ENCODE measurements at places on chromosomes 2 and 18. TPM values are rescaled to one million over a fixed set of nuclear protein-coding genes. Genes with fewer than 3 reads are reported as not detected.

Gene GBX2
- not detected for total RNA-seq

Gene TDRD15
- total RNA-seq: not detected

Gene UNC50
- 25.5 TPM for total RNA-seq

- no peak for DNase-seq
Measured at GRCh38 chr18:37714691-37715090, 149.1 kb upstream of the CELF4 start.

Gene FZD7
- 2.4 TPM for total RNA-seq

GRCh38 chr2:72949642-72950041 is 32.3 kb downstream of the EMX1 start:
- DNase-seq: no peak

- DNase-seq: no peak
Measured at GRCh38 chr18:62280058-62280457, 45.1 kb upstream of the TNFRSF11A start.

DNA sequence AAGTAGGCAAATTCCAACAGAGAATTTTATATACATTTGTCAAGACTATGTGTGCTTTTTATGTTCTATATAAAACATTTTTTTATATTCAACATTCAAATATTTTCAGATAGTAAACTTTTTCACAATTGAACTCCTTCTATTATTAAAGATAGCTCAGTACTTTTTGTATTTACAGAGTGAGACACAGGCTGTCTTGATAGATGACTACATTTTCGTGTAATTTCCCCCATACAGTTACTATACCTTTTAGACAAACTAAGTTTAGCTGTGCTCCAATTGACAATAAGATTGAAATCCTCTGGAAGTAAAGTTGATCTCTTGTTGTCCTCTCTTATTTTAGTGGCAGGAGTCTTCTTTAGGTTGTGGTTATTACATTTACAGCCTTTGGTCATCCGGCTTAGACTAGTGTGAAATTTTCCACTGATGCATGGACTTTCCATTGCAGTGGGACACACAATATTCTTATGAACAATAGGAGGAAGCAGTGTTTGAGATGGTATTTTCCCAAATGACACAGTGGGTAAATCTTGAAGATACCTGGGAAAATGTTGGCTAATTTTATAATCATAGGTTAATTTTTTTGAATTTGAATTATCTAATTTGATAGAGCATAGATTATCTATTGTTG is 21.0 kb downstream of the ZSWIM2 start:
- no peak for DNase-seq

DNA sequence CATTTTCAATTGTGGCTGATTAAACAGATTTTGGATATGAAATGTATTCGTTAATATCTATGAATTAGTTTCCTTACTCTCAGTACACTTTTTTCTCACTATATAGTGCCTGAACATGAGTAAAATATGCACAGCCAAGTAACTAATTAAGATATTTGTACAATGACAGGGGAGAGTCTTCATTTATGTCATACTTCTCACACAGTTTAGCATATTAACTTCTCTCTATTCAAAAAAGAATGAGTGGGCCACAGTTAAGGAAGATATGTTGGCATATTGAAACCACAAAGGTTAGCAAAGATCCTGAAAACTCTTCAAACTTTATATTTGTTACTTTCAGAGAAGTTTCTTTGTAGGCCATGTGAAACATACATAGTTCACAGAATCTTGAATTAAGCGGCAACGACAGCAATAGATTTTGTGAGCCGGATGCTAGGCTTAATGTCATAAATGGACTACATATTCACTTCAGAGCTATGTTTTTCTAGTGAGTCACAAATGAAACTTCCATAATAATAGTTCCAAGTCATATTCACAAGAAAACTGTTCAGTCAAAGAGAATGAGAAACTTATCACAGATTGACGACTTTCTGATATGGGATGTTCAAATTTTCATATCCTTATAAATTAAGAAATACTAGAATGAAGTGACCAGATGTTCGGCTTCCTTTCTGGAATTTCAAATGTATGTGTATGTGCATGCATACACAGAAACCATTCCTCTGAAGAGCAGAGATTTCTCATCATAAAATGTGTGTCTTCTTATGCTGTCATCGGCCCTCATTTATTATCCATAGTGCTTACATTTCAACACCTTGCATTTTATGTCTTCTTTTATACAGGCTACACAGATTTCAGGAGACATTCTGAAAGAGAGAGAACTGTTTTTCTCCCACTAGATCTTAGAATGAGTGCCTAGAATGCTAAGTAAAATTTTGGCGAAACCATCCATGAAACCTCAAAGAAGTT is 584.0 kb downstream of the SATB2 start:
- no peak for DNase-seq

GRCh38 chr2:54403512-54404238 is 52.5 kb upstream of the SPTBN1 start:
- no peak for DNase-seq

- DNase-seq: no peak
Measured at GRCh38 chr2:237341872-237342271, 72.1 kb downstream of the COL6A3 start.

- no peak for DNase-seq
Measured at GRCh38 chr18:75010689-75011088, 198.2 kb downstream of the PTGR3 start.

DNA sequence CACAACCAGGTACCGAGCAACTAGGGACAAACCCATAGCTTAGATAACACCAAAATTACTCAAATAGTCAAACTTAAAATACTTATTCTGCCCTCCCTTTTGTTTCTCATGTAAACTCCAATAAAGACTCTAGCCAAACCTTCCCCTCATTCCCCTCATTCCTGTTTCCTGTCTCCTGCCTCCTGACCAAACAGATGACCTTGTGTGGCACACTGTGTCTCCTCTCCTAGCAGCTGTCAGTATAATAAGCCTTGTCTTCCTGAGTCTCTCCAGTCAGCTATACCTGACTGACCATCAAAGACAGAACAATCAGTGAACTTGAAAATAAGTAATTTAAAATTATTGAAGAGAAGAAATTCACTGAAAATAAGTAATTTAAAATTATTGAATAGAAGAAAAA is 14.3 kb downstream of the SULT1C4 start:
- DNase-seq: no peak

Gene RELCH
- 21.3 TPM for total RNA-seq

- no peak for DNase-seq
Measured at GRCh38 chr18:51614967-51615571, 417.6 kb upstream of the MEX3C start.

Gene CAPN14
- 1.3 TPM for total RNA-seq

Gene IL36G
- total RNA-seq: not detected

DNA sequence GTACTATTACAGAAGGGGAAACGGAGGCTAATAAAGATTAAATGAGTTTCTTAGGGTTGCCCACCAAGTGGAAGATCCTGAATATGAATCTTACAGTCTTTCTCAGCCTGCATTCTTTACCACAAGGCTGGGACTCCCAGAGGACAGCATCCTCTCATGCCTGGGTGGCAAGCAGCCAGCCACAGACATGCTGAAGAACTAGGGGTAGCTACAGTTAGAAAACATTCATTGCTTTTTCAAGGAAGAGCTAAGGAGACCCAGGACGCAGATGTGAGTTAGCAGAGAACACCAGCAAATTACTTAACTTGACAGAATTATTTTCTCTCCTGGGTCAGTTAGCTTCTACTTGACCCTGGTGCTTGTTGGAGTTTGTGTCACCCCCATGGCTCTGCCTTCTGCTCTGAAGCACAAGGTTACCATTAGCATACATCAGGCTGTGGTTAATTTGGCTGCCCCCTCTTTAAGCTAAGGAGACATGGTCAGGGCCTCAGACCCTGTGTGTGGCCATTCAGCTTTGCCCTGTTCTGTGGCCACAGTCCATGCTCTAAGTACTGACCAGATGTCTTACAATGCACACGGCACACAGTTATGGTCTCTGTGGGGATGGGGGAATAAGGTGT is 132.3 kb upstream of the TNP1 start:
- DNase-seq: no peak

DNA sequence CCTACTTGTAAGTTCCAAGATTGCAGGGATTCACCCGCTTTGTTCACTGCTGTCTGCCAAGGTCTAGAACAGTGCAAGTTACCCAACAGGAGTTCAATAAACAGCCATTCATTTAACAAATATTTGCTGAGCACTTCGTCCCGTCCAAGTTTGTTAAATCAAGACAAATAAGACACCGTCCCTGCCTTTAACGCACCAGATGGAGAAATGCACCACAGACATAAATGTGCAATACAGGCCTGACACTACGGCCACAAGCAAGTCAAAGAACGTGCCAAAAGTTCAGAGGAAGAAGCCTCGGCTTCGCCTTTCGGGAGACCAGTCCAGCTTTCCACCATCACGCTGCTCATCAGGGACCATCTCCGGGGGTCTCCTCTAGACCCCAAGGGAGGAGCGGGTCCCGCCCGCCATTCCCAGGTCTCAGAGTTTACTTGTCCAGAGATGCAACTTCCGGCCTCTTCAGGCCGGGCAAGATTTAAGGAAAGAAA is 429 bp downstream of the C2orf76 start:
- no peak for DNase-seq

DNA sequence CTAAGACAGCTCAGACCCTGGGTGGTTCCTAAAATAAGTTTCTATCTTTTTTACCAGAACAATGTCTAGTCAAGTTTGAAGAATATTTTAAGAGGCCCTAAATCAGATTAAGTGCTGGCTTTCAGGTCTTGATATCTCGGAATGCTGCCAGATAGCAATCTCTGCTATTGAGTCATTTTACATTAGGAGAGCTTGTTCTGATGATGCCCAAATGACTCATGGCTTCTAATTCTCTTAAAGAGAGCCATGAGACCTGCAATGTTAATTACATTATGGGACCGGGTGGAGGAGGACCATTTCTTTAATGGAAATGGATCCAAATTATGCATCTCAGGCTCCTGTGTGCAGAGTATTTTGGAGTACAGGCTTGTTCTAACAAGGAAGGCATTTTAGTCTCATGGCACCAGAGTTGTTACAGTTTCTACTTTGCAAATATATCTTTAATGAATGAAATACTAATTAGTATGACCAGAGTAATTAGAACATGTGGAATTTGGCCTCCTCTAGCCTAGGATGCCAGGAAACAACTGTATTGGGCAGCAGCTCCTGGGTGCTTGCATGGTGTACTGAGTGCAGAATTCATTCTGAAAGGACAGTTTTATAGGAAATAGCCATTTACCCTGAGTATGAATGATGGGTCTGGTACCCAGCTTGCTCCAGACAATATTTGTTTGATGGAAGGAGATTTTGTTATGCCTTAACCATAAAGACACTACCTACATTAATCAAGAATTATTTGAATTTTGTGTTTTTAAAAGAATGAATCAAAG is 94.0 kb upstream of the SULT1C3 start:
- no peak for DNase-seq

DNA sequence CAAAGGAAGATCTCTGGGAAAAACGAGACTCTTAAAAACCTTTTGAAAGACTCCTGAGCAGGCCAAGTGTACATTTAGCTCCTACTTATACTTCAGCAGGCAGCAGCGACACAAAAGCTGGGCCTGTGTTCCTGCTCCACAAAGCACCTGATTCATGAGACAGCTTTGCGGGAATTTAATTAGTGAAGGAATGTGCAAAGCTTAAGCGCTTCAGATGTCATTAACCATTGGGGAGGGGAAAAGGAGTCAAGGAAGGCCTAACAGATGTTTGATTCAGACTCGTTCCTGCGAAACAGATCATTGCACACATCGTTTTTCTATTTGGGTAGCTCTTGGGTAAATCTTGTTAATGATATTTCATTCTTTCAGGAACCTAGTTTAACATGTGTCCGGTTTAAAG is 125.9 kb downstream of the MAIP1 start:
- no peak for DNase-seq

Gene ZNF407
- total RNA-seq: 10.3 TPM

DNA sequence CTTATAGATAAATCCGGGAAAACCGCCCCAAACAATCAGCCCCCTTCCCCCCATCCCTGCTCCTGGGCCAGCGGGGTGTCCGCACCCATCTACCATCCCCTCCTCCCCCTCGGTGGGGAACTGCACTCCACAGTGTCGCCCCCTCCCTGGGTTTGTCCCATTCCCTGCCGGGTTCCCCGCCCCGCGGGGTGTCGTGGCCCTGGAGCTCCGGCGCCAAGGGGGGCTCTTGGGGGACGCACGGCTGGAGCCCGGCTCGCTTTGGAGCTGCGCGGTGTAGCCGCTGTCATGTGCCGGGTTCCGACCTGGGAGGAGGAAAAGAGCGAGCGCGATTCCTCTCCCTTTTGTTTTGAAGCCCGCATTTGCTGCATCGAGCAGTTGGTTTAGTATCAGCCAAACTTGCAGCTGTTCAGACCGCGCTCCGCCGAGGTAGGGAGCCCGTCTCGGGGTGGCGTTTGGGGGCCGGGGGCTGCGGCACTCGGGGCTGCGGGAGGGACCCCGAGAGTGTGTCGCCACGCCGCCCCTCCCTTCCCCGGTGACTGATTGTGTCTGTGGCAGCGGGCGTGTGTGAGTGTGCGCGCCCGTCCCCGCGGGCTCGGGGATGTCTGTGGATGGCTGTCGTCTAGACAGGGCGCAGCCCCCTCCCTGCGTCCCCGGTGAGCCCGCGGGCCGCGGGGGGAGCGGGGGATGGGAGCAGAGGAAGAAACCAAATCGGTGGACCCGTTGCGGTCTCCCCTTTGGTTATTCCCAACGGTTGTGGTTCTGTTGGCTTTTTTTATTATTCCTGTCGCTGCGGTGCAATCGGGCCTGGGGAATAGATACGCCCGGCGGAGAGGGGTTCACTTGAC is 797 bp downstream of the CTIF start:
- no peak for DNase-seq

Gene UCN
- 2.0 TPM for total RNA-seq

Gene GKN1
- not detected for total RNA-seq

Gene CLEC4F
- not detected for total RNA-seq

DNA sequence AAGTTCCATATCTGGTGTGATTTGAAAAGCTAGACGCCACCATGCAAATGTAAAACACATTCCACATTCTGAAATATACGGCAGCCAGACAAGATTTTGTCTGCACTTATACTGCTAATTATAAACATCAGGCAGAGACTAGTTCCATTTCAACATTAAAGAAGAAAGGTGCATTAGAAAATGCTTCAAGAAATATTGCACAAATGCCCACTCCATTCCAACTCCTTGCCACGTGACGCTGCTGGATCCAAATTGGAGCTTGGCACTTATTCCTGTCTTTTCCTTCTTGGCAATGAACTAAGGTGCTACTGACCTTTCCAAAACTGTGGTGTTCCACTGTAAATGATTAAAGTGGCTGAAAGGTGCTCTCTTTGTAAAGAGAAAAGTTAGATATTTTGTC is 6.3 kb downstream of the COL6A3 start:
- DNase-seq: no peak

DNA sequence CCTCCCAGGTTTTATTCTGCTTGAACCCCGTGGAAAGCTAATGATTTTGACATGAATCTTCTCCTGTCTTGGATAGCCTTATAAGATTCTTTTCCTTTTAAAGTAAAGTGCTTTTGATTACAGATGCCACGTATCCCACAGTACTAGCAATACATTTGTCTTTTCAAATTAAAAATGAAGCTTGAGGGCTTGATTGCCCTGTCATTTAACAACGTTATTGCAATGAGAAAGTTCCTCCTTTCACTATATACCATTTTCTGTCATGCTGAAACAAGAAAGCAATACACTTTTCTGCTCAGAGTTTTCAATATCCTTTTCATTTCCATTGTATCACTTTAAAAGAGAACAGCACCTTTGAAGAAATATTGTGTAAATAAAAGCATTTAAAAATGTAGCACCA is 814.7 kb downstream of the LRP1B start:
- DNase-seq: no peak

Gene RNF152
- 0.03 TPM for total RNA-seq

- DNase-seq: no peak
Measured at GRCh38 chr2:16248571-16249105, 308.3 kb downstream of the MYCN start.

Gene CACNB4
- 18.2 TPM for total RNA-seq

Gene SIX2
- not detected for total RNA-seq

Gene ZNG1B
- total RNA-seq: 46.4 TPM

Measured in GM12878 (cell line).